ENCODE measurements at places on chromosomes 4 and X.

- no peak for DNase-seq
Measured at GRCh38 chrX:7047951-7048350, 99.6 kb upstream of the STS start.

GRCh38 chr4:6449746-6450369 lies 22.6 kb downstream of the PPP2R2C start:
- no peak for DNase-seq

GRCh38 chr4:16745009-16745635 lies 153.3 kb downstream of the LDB2 start:
- no peak for DNase-seq

- no peak for DNase-seq
Measured at GRCh38 chr4:94715726-94716125, 42.0 kb upstream of the BMPR1B start.

GRCh38 chrX:111671668-111672067 lies 9.3 kb upstream of the ALG13 start:
- no peak for DNase-seq

DNA sequence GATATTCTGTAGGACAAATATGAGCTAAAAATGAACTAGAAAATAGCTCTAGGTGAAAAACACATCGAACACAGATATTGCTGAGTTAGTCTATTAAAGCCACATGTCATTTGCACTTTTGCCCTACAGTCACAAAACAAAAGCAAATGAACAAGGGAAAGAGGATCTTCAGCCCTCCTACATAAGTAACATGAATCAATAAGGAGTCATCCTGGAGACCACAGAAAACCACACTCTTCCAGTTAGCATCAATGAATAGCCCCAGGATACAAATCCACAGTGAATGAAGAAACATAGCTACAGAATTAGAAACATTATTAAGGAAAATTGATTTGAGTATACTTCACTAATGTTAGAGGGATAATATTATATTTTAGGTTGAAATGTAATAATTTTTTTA lies 311.4 kb downstream of the MAPK10 start:
- no peak for DNase-seq

- DNase-seq = no peak
Measured at GRCh38 chr4:81256059-81256970, 41.3 kb upstream of the PRKG2 start.

DNA sequence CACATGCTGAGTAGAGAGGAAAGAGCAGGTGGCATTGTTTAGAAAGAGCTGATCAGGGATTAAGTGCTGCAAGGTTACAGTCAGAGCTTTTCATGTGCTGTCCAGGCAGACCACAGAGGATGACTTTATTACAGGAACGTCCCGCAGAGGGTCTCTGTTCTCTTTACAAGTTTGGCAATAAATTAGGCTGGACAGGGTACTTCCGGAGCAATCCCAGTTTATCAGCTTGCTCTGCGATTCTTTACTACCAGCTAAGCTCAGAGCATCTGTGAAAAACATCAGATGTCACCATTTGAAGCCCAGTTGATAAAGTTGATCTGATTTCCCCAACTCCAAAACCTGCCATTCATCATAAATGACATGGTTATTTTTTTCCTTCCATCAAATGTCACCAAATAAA lies 633.1 kb downstream of the NLGN4X start:
- DNase-seq = no peak

GRCh38 chrX:27381419-27381818 lies 81.7 kb downstream of the PPP4R3C start:
- DNase-seq = no peak

DNA sequence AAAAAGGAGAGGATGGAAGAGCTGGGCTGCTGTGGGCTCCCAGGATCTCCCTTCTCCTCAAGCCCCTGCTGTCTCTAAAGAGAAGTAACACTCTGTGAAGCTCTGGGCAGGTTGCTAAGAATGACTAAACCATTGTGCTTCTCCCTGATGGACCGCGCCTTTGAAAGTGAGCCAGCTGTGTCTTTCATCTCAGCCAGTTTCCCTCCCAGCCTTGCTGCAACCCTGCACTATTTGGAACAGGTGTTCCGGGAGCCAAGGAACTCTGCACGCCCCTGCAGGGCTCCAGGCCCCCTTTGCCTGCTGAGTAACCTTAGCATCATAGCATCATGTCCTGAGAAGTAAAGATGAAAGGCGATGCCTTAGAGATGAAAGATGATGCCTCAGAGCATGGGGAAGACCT lies 39.7 kb downstream of the SMIM20 start:
- no peak for DNase-seq

DNA sequence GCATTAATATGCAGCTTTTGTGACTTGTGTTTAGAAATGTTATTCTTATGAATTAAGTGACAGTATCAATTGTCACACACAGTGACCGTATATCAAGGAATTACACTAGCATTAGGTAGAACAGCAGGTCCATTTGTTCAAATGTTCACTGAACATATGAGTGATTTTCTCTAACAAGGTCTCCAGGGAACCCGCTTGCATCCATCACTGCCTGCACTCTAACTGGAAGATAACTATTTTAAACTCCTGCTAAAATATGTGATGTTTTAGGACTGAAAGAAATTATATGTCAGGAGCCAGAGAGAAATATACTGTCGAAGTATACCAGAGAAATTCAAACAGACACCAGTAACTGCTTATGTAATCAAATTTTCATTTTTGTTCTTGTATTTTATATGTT lies 1395.7 kb downstream of the PCDH18 start:
- DNase-seq = no peak

GRCh38 chrX:46255046-46255445 lies 290.2 kb downstream of the ZNF674 start:
- no peak for DNase-seq

DNA sequence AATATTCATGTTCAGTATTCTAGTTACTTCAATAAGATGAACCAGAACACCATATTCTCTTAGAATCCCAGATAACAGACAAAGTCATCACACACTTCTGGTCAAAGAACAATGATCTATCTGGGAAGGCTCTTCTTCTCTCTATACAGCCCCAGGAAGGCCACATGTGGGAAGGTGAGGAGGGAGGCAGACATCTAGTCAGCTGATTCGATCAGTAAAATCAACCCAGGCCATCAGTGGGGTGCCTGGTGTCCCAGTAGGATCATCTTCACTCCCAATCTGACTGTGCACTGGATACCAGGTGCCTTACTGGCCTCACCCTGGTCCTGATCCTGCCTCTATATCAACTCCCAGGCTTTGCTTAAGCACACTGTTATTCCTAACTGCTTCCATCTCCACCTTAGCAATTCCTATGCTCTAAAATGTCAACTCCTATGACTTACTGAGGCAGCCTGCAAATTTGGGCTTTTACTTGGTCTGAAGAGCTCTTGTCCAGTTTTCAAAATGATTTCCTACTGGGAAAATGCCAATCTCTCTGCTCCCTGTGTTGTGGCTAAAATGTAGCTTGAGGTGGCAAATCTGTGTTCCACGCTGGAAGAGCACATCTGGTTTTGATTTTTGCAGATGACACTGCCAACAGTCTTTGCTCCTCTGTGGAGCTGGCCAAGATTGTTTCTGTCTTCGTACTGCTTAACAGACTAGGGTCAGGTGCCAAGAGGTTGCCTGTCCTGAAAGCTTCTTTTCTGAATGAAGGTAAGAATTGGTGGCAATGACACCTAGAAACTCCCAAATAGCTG lies 128.7 kb downstream of the MGST2 start:
- no peak for DNase-seq

- DNase-seq = no peak
Measured at GRCh38 chr4:48141048-48141447, 7.0 kb upstream of the TXK start.

DNA sequence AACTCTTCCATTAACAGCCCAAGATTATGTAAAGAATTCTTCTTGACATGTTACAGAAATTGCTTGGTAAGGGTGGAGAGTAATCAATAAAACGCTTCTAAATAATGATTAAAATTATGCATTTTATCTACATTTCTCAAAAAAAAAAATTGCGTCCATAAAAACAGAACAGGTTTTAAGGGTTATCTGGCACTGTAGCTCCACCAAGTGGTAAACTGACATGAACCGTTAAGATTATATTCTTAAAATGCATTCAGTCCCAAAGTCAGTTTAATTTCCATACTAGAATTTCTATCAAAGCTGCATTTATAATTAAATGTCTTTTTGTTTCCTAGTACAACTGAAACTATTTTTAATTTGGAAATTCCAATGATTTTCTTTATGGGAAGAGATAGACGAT lies 214.0 kb upstream of the UGT8 start:
- DNase-seq = no peak

DNA sequence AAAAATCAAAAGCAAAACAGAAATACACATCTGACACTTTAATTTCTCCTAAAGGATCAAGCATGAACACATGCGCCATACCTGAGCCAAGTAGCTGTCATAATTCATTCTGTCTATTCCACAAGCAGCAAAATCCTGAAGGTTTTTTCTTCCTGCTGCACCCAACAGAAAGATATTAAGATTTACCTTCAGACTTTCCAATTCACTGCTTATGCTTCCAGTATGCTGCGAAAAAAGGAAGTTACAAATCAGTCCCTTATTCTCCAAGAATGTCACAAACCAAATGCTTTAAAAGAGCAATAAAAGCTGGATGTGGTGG lies 29.2 kb upstream of the FGFBP2 start:
- DNase-seq = no peak

Data from stimulated activated CD4-positive, alpha-beta T cell treated with anti-CD3 and anti-CD28 coated beads, Interleukin-15, amount 100 ng/mL, for 1 hour (primary cell).